ENCODE measurements at places on chromosomes 4 and X. TPM values are rescaled to one million over a fixed set of nuclear protein-coding genes. Genes with fewer than 3 reads are reported as not detected.

DNA sequence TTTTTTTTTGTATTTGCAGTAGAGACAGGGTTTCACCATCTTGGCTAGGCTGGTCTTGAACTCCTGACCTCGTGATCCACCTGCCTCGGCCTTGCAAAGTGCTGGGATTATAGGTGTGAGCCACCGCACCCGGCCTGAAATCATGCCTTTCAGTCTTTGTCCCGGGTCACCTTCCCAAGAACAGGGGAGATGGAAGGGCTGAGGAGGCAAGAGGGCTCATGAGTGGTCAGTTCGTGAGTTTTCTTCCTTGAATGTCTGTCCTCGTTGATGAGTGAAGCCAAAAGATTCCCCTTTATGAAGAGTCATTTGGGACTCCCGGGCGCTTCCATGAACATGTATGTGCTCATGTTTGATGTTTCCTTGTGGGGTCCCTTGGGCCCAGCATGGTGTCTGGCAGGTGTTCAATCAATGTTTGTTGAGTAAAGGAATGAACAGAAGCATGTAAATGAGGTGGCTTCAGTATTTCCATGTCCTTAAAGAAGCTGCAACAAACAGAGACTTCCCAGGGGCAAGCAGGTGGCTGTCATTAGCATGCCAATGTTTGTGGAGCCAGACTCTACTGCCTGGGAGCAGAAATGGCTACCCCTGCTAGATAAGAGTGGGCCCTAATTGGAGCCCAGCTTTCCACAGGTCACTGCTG, 3.4 kb upstream of the SEPTIN6 start:
- DNase-seq: no peak

The ABCD1 gene
- polyA plus RNA-seq: 1.6 TPM

DNA sequence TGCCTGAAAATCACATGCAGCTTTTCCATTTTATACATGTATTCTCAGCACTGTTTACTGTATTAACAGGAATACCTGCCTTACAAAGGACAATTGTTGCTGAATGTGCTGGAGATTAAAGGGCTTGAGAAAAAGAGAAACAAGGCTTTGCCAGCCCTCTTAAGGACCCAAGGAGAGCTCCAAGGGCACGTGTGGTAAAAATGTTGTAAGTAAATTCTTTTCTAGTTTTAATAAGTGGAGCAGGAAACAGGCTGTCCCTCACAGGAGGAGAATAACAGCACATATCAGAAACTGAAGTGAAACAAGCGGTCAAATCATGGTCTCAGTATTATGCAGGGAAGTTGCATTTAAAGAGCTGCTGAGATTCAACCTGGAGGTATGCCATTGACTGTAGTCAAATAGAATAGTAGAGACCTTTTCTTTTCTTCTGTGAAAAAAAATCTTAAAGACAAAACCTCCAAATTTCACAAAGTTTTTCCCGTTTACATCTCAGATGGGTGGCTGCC, 18.5 kb downstream of the IGFBP7 start:
- no peak for DNase-seq

DNA sequence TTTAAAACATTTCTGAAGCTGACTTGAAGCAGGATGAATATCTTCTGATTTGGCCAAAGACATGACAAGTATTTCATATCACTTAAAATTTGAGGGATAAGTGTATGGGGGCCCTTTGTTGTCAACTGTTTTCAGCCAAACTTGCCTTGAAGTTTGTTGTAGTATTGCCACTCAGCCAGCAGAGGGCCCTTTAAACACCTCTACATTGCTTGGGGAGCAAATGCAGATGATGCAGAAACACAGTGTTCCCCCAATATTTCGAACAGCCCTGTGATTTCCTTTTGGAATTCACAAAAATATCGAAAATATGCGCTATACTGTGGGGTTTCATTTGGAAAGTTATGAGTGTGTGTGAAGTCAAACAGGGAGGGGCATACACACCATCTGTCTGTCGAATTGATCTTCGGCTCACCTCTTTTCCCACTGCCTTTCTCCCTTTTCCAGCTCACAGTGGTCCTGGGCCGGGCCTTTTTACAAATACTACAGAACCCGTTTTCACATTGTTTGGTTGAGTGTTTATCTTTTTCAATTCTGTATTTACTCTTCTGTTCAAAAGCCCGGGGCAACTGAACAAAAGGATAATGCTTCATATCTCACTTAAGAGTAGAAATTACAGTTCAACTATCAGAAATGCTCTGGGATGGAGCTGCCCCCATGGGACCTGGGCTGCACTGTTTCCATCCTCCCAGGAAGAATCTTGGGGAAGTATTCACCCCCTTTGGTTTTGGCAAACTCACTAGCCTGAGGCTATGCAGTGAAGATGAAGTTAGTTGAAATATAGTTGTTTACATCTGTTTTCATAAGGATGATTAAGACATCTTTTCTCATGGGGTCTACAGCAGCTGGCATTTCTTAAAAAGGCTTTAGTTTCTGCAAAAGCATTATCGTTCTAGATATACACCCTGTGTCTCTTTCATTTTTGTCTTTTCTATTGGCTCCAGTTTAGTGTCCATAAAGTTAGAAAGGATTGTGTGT, 137.6 kb downstream of the EGF start:
- peak; percentile 13 for DNase-seq

DNA sequence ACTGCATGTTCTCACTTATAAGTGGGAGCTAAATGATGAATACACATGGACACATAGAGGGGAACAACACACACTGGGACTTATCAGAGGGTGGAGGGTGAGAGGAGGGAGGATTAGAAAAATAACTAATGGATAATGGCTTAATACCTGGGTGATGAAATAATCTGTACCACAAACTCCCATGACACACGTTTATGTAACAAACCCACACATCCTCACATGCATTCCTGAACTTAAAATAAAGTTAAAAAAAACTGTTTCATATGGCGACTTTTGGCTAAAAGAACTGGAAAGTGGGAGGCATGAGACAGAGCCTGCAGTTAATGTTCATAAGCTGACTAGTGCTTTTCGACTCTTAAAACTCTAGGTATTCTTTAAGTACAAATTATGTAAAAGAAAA, 98.9 kb upstream of the NPFFR2 start:
- DNase-seq: peak; percentile 59

DNA sequence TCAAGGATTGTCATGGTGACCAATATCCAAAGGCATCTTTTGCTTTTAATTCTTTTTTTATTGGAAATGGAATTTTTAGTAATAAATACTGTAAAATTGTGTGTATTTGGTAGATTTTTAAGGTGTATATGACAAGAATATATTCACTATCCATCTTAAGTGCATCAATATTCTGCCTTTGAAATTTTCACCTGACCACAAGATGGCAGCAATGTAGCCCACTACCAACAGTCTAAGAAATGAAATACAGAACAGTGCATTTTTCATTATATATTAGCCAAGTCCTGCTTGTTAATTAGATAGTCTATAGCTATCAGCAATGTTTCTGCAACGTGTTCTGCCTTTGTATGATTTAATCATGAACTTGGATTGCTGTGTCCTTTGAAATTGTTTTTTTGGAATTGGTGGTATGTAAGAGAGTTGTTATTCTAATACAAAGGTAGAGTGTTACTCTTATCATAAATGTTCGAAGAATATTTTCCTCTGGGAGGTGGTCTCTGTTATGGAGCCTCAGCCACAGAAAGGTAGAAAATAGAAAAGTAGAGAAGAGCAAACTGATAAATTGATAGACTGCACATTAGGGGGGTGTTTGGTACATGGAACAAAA, 38.2 kb downstream of the HPGDS start:
- peak; percentile 20 for DNase-seq

The NHSL2 gene
- 0.07 TPM for polyA plus RNA-seq

GRCh38 chr4:175651756-175652310, 160.2 kb downstream of the GPM6A start:
- no peak for DNase-seq

DNA sequence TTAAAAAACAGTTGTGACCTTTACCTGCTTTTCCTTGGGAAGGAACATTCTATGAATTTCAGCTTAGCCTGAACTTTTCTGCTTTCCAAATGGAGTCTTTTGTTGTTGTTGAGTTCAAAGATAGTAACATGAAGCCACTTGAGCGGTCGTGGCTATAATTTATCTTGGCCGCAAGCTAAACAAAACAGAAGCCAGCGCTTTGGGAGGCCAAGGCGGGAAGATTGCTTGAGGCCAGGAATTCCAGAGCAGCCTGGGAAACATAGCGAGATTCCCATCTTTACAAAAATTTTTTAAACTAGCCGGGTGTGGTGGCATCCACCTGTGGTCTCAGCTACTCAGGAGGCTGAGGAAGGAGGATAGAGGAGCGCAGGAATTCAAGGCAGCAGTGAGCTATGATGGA, 29.9 kb downstream of the TKTL1 start:
- no peak for DNase-seq

The EVC gene
- 5.5 TPM for polyA plus RNA-seq

The ARL13A gene
- polyA plus RNA-seq: not detected

GRCh38 chrX:140346729-140347128, 158.1 kb downstream of the SOX3 start:
- DNase-seq: no peak

The CPZ gene
- polyA plus RNA-seq: not detected

The FGA gene
- polyA plus RNA-seq: not detected

The PABPC5 gene
- polyA plus RNA-seq: not detected

DNA sequence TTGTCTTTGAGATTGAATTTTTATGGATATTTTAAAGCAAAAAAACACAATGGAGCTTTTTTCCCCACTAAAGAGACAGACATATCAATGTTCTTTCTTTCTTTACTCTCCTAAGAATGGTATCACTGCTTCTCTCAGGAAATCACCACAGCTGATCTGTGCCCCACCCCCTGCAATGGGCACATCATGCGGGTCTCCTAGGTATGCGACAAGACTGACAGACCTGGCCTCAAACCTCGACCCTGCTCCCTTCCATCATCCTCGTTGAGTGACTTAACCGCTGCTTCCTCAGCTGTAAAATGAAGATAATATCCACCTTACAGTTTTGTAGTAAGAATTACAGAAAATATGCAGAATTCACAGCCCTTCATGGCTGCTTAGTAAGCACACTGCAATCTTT, 58.3 kb downstream of the LEF1 start:
- no peak for DNase-seq

The SYTL4 gene
- polyA plus RNA-seq: 1.1 TPM

DNA sequence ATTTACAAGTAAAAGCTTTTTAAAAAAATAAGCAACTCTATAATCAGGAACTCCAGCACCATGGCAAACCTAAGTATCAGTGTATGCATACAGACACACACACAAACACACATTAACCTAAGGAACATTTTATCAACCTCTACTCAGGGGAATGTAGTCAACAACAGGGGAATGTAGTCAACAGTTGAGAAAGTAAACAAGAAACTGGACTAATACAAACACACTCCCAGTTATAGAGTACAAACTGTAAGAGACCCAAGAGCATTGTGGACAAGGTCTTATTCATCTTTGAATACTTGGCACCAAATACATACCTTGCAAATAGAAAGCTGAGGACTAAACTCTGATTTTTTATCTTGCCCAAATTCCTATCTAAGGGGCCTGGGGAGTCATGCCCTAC, 36.2 kb downstream of the PAPSS1 start:
- DNase-seq: no peak

The GLUD2 gene
- 0.04 TPM for polyA plus RNA-seq

DNA sequence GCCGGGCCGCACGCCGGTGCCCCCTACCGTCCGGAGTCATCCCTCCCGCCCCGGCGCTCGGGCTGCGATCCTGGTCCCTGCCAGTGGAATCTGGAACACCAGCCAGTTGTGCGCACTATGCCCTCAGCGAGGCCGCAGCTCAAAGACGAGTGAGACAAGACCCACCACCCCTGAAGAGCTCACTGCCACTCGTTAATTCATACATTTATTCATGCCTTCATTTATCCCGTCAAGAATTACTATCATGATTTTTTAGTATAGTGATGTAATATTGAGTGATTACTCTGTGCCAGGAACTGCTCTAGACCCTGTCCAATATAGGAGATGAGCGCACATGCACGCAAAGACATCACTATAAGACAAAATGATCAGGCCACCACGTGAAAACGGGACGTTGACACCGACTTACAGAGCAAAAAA, 247 bp upstream of the PPA2 start:
- no peak for DNase-seq

All from foreskin keratinocyte (primary cell).